ENCODE measurements at places on chromosomes 4 and X. TPM values are rescaled to one million over a fixed set of nuclear protein-coding genes. Genes with fewer than 3 reads are reported as not detected.

CDKL2 gene
- total RNA-seq = 4.7 TPM

INPP4B gene
- total RNA-seq = 21.1 TPM

VCX3A gene
- not detected for total RNA-seq

PPP4R3C gene
- total RNA-seq = not detected

RBMXL3 gene
- not detected for total RNA-seq

PDZD11 gene
- 21.3 TPM for total RNA-seq

SHROOM3 gene
- total RNA-seq = 139 TPM

DNA sequence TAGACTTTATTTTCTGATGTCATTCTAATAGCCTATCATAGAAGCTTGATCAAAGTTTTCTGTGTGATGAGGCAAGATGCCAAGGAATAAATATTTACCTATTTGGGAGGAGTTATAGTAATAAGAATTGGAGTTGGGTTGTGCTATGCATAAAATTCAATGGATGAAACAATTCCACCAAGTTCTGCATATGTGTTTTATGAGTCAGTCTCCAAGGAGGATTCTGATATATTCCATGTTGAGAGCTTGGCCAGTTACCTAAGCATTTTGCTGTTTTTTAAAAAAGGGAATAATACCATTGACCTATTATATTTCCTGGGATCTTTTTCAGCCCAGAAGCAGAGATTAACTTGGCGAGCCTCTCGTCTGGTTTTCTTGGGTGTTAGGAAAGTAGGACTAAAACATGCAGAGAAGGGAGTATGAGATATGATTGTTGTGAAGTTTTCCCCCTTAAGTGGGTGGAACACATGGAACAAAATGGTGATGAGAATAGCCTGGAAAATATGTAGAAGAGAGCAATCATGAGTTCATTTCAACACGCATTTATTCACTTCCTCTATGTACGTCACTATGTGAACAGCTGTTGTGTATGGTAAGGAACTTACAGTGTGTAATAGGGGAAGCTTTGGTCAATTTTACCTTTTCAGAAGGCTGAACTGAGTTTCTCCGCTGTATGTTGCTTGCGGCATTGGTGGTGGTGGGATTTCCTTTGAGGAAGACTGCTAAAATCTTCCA, 39.2 kb downstream of the POLA1 start:
- no peaks in the 10 kb centered on the region for H3K4me1 ChIP-seq
- DNase-seq = no peak
- H3K27ac ChIP-seq = no peak overlapping the region

DNA sequence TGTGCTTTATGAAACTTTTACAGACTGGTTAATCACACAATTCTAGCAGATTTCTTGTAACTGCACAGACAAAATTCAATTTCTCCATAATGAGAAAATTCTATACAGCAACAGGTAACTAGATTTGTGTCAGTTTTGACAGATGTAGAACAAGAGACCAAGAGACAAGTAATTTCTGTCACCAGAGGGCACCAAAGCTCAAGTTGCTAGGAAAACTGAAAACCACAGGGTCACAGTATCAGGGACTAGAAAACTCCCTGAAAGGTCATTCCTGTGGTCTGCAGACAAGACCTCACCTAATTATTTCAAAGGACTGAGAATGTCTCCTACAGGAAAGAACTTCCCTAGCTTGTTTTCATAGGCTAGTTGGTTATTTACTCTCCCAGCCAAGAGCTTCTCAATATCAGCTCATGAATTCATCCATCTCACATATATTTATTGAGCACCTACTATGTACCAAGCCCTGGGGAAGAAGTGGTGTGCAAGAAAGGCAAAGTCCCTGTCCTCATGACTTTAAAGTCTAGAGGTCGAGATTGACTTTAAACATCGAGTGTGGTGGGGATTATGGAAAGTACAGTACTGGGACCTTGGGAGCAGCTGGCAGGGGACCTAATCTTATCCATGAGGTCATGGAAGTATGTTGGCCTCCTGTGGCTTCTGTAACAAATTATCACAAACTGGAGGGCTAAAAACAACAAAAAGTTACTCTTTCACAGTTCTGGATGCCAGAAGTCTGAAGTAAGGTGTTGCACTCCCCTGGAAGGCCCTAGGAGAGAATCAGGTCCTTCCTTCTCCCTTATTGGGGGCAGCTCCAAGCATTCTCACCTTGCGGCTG, 47.8 kb upstream of the SETD7 start:
- H3K4me3 ChIP-seq = no peak overlapping the region
- no peaks in the 10 kb centered on the region for H3K4me1 ChIP-seq
- H3K36me3 ChIP-seq = no peaks in the 10 kb centered on the region
- DNase-seq = no peak
- H3K27ac ChIP-seq = no peak overlapping the region
- no peaks in the 10 kb centered on the region for H3K27me3 ChIP-seq

DNA sequence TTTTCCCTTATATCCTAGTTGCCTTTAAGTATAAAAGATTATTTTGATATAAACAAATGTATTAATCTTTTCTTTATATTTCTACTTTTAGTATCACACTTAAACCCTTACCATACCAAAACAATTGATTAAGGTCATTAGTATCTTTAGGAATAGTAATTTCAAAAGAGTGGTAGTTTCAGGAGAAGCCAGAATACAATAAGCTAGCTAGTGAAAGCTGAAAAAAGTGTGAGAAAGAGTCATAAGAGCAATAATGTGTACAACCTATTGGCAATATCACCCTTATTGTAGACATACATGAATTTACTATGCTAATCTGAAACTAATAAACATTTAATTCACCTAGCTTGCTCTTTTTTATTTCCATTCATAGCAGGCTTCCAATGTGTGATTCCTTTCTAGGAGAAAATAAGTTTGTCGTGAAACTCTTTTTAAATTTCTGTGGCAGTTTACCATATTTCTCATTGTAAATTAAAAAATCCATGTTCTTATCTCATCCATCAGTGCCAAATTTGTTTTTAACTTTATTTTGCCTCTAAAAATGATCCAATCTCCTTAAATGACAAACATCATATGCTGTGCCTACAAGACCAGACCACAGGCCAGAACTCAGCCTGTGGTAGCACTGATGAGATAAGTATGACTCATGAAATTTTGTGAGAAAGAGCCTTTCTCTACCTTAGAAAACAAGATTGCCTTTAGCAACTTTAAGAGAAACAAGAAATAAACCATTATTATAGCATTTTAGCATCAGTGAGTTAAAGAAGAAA, 8.1 kb downstream of the NEK1 start:
- no peak overlapping the region for H3K27ac ChIP-seq
- no peaks in the 10 kb centered on the region for H3K27me3 ChIP-seq
- no peaks in the 10 kb centered on the region for H3K36me3 ChIP-seq
- no peak for DNase-seq
- H3K4me3 ChIP-seq = no peak overlapping the region

DNA sequence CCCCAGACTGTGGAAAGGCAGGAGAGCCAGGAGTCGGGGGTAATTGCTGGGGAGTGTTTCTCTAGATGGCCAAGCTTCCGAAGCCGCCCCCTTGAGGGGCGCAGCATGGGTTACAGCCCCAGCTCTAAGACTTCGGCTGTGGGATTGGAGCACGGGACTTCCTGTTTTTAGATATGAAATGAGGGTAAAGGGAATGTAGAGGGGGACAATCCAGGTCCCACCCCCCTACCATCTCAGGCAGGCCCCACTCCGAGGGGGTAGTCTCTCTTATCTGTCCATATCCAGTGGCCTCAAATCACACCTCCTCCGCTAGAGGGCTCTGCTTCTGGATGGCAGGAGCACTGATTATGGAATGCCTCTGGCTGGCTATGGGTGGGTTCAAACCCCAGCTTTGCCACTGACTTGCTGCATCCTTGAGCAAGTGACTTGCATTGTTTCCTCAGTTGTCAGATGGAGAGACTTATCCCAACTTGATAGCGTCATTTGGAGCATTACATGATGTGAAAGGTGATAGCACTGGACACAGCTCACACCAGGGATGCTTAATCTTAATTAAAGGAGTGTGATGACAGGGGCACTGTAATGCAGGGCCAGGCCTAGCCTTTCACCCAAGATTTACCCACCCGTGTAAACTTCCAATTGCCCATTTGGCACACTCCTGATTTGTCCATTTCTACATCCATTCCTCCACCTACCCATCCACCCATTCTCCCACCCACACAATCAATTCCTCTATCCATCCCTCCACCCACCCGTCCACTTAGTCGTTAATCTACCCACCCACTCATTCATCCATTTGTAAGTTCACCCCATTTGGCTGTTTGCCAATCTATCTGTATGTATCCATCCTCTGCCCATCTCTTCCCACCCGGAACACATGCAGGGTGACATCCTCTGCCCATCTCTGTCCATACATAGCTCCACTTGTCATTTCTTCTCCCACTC, 848 bp upstream of the KCND1 start:
- DNase-seq = no peak
- H3K4me3 ChIP-seq = peak overlapping the region; percentile 73
- H3K36me3 ChIP-seq = no peaks in the 10 kb centered on the region

GRCh38 chrX:71492231-71493065, 40.5 kb upstream of the OGT start:
- no peaks in the 10 kb centered on the region for H3K4me1 ChIP-seq
- H3K4me3 ChIP-seq = peak overlapping the region; percentile 78
- DNase-seq = no peak

GRCh38 chr4:62644372-62644771, 1444.2 kb downstream of the ADGRL3 start:
- no peaks in the 10 kb centered on the region for H3K36me3 ChIP-seq
- no peaks in the 10 kb centered on the region for H3K4me1 ChIP-seq
- H3K4me3 ChIP-seq = no peak overlapping the region
- no peak overlapping the region for H3K27ac ChIP-seq
- DNase-seq = no peak

DNA sequence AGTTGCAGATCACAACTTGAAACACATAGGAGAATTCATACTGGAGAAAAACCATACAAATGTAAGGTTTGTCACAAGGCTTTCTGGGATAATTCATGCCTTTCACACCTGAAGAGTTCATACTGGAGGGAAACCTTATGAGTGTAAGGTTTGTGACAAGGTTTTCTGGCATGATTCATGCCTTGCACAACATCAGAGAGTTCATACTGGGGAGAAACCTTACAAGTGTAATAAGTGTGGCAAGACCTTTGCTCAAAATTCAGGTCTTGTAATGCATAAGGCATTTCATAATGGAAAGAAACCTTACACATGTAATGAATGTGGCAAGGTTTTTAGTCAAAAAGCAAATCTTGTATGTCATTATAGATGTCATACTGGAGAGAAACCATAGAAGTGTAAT, 58.8 kb upstream of the ENPEP start:
- H3K4me1 ChIP-seq = no peaks in the 10 kb centered on the region
- H3K27me3 ChIP-seq = no peaks in the 10 kb centered on the region
- no peaks in the 10 kb centered on the region for H3K36me3 ChIP-seq
- no peak overlapping the region for H3K27ac ChIP-seq
- no peak for DNase-seq
- no peak overlapping the region for H3K4me3 ChIP-seq

DNA sequence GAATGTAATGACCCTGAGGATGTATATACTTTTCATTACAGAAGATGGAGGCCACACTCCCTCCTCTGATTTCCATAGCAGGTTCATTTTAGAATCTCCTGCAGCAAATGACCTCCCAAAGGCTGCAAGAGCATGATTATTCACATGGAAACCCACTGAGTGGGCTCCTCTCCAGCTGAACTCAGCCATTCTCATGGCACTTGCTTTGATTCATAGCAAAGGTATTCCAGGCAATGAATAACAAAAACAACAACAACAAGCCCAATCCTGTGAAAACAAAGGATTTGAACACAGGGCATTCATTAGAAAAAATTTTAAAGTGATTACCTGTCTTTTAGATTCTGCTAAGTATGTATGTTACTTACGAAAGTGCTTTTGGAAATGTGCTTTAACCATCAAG, 894.0 kb upstream of the FRG1 start:
- H3K27me3 ChIP-seq = no peaks in the 10 kb centered on the region
- no peaks in the 10 kb centered on the region for H3K36me3 ChIP-seq
- DNase-seq = no peak
- no peak overlapping the region for H3K27ac ChIP-seq
- no peak overlapping the region for H3K4me3 ChIP-seq
- no peaks in the 10 kb centered on the region for H3K4me1 ChIP-seq

GRCh38 chr4:149715822-149716585, 99.6 kb downstream of the IQCM start:
- H3K27ac ChIP-seq = no peak overlapping the region
- H3K36me3 ChIP-seq = no peaks in the 10 kb centered on the region
- H3K4me3 ChIP-seq = no peak overlapping the region
- peaks cover 7% of the 10 kb centered on the region for H3K4me1 ChIP-seq
- no peaks in the 10 kb centered on the region for H3K27me3 ChIP-seq

DNA sequence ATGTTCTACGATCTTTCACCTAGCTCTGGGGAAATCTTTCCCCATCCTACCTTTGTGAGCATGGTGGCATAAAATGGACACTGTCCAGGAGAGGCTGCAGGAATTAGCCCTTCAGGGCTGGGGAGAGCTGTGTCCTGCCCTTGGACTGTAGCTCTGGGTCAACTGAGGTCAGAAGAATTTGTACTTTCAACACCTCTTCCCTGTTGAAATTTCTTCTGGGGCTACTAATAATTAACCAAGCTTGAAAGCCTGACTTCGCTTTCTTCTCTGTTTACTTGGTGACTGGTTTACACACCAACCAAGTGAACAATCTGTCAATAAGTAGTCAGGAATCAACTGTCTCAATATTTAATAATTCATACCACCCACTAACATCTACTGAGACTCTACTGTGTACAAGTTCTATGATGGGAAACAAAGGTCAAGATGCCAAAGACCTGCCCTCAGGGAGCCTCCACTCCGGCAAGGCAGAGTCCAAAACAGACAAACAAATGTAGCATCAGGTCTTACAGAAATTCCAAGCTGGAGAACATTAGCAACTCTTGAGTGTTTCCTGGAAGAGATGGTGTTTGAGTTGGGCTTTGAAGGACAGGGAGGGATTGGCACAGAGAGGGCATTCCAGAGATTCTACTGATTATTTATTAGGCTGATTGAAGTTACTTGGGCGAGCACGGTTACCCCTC, 113.1 kb downstream of the ENPP6 start:
- no peaks in the 10 kb centered on the region for H3K36me3 ChIP-seq
- peaks cover 28% of the 10 kb centered on the region for H3K4me1 ChIP-seq
- no peak for DNase-seq
- peak overlapping the region; percentile 36 for H3K27ac ChIP-seq
- H3K27me3 ChIP-seq = no peaks in the 10 kb centered on the region

GRCh38 chrX:102129473-102129872, 4.0 kb downstream of the TCEAL2 start:
- H3K4me1 ChIP-seq = no peaks in the 10 kb centered on the region
- no peaks in the 10 kb centered on the region for H3K36me3 ChIP-seq
- DNase-seq = no peak
- H3K27me3 ChIP-seq = no peaks in the 10 kb centered on the region

GRCh38 chr4:100208964-100209363, 18.7 kb upstream of the DDIT4L start:
- H3K4me3 ChIP-seq = no peak overlapping the region
- H3K27ac ChIP-seq = no peak overlapping the region
- no peak for DNase-seq

GRCh38 chrX:6384371-6384770, 150.5 kb downstream of the VCX3A start:
- H3K4me1 ChIP-seq = no peaks in the 10 kb centered on the region
- no peak overlapping the region for H3K4me3 ChIP-seq
- no peaks in the 10 kb centered on the region for H3K27me3 ChIP-seq
- no peaks in the 10 kb centered on the region for H3K36me3 ChIP-seq
- no peak for DNase-seq
- H3K27ac ChIP-seq = no peak overlapping the region

Data from thoracic aorta (tissue), 2 donors.